ENCODE measurements at places on chromosomes 5 and 9.

DNA sequence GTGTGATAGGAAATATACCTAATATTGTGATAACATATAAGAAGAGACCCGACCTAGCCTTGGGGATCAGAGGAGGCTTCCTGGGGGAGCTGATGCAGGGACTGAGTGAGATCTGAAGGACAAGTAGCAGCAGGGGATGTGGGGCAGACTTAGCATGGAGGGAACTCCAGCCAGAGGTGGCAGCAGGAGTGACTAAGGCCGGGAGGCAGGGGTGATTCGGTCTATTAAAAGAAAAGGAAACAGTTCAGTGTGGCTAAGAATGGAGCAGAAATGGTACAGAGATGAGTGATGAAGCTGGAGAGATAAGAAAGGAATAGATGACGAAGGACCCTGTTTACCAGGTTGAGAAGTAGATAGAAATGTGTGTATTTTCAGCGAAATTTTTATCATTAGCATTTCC is 408.8 kb downstream of the ENC1 start:
- no peak for DNase-seq

- DNase-seq = no peak
Observed at GRCh38 chr5:93099902-93100347, 481.1 kb downstream of the NR2F1-AS1 start.

DNA sequence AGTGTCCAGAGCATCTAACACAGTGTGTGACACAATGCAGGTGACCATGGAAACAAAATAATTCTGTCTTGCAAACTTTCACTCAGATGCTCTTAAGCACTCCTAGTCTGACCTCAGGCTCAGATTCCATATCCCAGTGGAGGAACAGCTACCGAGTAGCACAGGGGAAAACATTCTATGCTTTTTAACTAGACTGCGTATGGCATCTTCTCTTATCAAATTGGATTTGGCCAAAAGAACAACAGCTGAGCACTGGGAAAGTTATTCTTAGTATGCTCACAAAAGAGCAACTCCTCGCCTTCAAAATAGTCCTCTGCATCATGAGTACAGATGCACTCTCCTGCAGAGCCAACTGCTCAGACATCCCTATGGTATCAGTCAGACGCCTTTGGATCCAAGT is 528.2 kb upstream of the DAP start:
- DNase-seq = no peak

DNA sequence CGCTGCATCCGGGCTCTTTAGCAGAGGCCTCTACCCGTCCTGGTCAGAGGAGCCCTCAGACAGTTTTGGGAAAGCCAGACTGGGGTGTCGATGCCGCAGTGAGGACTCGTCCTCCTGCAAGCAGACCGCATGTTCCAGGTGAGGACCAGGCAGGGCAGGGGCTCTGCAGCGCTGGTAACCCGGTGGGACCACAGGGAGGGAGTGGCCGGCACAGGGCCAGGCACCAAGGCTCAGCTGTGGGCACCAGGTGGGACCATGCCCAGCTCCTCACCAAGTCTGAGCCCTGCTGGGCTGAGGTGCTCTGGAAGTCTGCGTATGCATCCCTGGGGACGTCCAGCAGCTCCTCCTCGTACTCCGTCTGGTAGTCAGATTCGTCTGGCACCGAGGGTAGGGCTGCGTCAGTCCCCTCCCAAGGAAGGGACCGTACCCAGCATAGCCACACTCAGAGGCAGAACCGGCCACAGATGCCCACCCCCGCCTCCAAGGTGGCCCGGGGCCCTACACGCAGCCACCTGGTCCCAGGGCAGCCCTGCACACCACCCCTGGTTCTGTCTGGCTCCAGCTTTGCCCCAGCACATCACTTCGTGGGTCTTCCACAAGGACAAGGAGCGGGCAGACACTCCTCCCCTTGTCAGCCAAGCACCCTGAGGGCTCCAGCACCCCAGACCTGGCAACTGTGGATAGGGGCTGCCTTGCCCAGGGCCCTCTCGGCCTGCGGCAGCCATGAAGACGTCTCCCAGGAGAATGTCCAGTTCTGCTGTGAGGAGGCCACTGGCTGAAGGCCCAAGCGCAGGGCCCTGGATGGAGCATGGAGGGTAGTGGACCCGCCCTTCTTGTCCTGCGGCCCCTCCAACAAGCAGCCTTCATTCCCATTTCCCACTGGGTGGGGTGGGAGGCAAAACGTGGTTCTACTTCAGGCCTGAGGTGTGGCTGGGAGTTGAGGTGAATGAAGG is 1.5 kb upstream of the NSMF start:
- no peak for DNase-seq

DNA sequence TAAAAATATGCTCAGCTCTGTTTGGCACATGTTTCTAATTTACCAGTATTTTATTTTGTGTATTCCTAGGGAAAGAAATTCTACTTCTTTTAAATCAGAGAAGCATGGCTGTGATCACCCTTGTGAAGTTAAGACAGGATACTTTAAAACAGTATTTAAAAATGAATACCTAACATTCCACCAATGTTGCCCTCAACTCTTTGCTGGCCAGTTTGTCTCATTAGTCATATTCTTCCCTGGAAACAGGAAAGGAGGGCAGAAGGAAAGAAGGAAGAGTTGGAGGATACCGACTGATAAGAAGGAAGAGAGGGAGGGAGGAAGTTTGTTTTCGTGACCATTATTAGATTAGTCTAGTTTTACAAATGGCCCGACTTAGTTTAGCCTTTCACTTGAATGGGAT is 137.4 kb downstream of the PLK2 start:
- no peak for DNase-seq

- no peak for DNase-seq
Observed at GRCh38 chr5:56405116-56405908, 172.2 kb upstream of the ANKRD55 start.

- no peak for DNase-seq
Observed at GRCh38 chr5:14512574-14512973, 69.0 kb upstream of the OTULINL start.
